Stimulated activated CD4-positive, alpha-beta T cell treated with anti-CD3 and anti-CD28 coated beads, Interleukin-1b, Interleukin-23, amount 100 ng/mL, for 1 hour (primary cell): ENCODE measurements at places on chromosomes 16 and 17.
A peak's percentile ranks its signal among the peaks of the same experiment; 100 is the strongest.

- DNase-seq, result no peak
Measured at GRCh38 chr16:63702981-63703590, 1418.8 kb downstream of the CDH11 start.

DNA sequence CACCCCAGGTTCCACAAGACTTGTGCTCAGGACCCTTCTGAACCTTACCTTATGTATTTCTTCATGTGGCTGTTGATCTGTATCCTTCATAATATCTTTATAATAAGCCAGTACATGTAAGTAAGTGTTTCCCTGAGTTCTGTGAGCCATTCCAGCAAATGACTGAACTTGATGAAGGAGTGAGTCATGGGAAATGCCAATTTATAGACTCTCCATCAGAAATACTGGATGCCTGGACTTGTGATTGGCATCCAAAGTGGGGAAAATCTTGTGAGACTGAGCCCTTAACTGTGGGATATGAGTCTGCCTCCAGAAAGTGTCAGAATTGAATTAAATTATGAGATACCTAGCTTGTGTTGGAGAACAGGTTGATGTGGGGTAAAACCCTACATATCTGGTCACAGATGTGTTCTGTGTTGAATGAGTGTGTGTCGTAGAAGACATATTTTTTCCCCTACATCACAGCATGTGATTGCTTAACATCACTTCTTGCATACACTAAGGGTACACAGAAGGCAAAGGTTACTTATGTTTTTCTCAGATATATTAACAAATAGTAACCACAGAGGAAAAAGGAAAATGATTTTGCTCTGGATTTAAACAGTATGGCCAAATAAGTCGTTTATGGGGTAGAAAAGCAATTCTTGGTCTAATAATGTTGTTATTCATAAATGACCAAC, 70.2 kb upstream of the NETO2 start:
- DNase-seq, result no peak

DNA sequence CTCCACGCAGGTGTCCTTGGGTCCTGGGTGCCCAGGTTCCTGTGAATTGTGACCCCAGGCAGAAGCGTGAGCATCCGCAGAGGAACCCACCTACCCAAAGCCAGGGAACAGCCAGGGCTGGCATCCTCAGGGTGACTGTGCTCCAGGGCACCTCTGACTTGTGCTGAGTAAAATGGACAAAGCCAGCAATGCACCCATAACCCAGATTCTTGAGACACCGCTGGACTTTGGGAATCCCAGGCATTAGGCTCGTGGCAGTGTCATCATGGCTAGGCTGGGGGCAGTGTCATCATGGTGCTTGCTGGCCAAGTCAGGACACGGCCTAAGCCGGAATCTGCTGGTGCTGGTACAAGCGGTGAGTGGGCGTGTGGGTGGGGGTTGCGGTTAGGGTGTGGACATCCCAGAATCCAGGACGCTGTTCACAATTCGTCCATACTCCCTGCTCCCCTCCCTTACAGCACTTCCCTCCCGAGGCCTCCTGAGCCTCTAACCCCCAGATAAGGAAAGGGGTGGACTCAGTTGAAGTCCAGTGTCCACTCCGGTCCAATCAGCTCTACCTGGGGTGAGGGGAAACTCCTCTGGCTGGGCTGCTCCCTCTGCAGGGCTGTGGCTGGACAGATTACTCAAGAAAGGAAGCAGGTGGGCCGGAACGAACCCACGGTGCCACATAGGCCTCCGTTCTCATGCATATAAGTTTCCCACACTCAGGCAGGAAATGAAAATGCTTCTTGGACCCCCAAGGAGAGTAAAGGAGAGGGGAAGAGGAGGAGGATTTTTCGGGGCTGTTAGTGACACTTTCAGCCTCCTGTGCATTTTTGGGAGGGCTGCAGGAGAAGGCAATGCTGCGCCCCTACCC, 138.9 kb downstream of the SEC14L1 start:
- DNase-seq, result no peak

GRCh38 chr17:21201298-21201595, 12.7 kb downstream of the TMEM11 start:
- no peak for DNase-seq

- no peak for DNase-seq
Measured at GRCh38 chr17:50192618-50193291, 8.7 kb downstream of the COL1A1 start.

GRCh38 chr17:66191593-66192377, at the start of gene CEP112:
CEP112 (minus strand) TSS chr17:66192133.
- peak; percentile 81 for DNase-seq

DNA sequence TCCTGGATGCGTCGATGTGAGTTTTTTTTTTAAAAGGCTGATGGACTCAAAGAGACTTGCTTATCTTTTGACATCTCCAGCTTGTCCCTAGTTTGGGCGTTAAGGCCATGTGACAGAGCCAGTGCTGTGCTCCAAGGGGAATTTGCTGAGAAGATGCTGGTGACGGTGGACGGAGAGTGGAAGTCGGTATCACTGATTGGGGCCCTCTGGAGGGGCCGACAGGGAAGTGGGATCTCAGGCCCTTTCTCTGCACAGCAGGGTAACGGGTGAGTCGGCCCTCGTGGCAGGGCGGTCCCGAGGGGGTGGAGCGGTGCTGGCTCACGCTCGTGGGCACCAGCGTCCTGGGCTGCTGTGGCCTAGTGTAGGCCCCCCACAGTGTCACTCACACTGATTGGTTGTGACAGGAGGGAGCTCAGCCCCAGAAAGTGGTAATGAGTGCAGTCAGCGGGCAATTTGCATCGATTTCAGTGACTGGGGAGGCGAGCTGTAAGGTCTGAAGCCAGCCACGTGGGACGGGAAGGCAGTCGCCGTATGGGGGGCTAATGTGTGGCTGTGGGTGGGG, 91.3 kb downstream of the TBC1D16 start:
- no peak for DNase-seq

- DNase-seq, result no peak
Measured at GRCh38 chr17:30380643-30381339, 2.1 kb downstream of the CPD start.

GRCh38 chr16:56382459-56382858, 42.9 kb downstream of the AMFR start:
- DNase-seq, result no peak

GRCh38 chr16:17852977-17853702, 382.4 kb upstream of the XYLT1 start:
- no peak for DNase-seq

DNA sequence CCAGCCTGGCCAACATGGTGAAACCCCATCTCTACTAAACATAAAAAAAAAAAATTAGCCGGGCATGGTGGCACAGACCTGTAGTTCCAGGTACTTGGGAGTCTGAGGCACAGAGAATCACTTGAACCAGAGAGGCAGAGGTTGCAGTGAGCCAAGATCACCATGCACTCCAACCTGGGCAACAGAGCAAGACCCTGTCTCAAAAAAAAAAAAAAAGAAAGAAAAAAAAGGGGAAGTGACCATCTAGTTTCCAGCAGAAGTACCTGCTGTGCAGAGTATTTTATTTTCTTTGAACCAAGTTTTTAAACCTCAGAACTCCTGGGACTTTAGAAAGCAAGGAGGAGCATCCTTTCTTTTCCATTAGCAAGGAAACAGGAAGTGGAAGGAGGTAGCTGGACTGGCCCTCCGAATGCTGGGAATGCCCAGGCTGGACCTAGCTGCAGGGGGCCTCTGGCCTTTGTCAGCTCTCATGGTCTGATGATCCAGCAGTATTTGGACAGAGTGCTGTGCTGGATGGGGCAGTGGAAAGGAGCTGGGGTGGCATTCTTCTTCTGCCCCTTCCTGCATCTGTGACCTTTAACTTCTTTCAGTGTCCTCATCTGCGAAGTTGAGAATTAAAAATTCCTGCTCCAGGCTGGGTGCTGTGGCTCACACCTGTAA, 6.6 kb downstream of the GID4 start:
- no peak for DNase-seq

- no peak for DNase-seq
Measured at GRCh38 chr16:12417030-12417814, 386.5 kb downstream of the CPPED1 start.

GRCh38 chr16:12293017-12293618, 316.6 kb downstream of the SNX29 start:
- no peak for DNase-seq

DNA sequence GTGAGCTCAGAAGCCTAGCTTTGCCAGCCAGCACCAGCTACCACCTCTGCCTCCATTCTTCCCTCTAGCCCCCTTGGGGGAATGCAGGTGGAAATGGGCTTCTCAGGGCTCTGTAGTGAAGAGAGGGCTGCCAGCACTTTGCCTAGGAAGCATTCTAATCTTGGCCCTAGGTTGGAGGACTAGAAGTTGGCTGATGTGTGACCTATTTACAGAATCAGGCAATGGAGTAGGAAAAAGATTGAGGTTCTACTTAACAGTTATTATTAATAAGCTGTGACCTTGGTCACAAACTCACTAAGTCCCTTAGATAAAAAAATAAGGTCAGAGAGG, 19.9 kb downstream of the DHX38 start:
- DNase-seq, result no peak

DNA sequence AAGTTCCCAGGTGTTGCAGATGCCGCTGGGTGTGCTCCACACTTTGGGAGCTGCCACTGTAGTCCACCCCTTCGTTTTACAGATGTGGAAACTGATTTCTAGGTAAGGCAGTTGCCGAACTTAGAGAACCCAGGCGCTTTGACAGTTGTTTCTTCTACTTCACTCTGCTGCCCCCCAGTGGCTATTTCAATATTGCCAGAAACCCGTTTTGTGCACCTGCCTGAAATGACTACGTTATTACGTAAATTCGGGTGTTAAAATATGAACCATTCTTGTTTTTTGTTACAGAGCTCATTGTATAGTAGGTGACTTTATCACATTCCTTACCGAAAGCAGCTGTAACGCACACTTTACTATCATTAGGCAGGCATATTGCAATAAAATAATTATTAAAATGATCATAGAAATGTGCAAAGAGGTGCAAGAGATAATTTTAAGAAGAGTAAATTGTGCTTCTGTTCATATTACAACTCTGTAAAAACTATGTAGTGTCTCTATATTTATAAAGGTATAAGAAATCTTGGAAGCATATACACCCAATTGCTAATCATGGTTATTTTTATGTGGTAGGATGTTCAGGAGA, 44.9 kb downstream of the OTOA start:
- peak; percentile 74 for DNase-seq

DNA sequence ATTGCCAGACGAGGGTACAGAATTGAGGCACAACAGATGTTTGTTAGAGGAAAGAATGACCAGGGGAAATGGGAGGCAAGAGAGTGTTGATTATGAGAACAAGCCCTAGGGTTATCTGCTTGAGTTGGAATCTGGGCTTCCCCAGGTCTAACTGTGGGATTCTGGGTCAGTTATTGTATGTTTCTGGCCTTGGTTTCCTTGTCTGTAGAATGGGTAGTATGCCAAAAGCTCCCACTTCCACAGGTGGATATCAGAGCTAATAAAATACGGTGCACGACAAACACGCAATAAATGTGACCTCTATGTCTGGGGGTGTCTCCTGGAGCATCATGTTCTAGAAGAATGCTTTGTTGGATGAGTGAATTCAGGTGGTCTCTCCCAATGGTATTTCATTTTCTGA, 517 bp downstream of the TMC5 start:
- no peak for DNase-seq

- DNase-seq, result no peak
Measured at GRCh38 chr16:20868890-20869289, 31.3 kb downstream of the DCUN1D3 start.

DNA sequence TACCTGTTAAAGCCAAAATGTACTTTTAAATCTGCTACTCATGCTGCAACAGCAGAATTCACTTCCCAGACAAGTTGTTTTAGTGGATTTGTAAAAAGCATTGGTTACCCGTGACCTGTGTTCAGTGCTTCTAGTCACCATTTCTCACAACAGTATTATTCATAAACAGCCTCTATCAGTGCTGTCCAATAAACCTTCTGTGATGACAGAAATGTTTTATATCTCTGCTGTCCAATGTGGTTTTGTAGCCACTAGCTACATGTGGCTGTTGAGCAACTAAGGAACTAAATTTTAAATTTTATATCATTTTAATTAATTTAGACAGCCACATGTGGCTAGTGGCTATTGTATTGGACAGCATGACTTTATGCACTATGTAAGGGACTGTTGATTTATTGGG, 12.6 kb downstream of the MAP3K3 start:
- no peak for DNase-seq

DNA sequence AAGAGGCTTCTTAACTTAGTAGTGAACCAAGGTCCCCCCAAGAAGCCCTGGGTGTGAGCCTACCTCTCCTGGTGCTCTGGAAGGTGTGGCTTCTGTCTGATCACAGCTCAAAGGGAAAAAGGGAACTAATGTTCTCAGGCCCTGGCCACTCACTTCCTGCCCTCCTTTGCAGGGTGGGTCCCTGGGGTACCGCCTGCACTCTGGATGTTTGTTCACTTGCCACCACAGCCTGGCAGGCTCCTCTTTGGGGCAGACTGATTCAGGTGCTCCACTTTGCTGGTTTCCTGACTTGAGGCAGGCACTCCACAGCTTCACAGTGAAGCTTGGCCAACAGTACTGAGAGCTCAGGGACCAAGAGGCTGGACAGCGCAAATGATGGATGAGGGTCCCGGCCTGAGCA, 5.9 kb upstream of the MYO15A start:
- no peak for DNase-seq

DNA sequence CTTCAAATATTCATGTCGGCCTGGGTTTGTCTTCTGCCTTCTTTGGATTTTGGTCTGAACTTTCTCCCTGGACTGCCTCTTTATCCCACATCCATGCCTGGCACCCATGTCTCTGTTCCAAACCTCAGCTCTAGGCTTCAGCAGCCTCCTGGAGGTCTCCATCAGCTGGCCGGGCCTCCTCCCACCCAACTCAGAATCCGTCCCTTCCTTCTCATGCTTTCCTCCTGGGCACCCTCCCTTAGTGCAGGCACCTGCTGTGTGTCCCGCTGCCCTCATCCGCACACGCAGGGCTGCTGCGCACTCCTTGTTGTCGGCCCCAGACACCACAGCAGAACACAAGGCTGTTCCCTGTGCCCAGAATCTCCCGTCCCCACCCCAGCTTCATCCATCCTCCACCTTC, 14.0 kb downstream of the LDHD start:
- DNase-seq, result no peak

DNA sequence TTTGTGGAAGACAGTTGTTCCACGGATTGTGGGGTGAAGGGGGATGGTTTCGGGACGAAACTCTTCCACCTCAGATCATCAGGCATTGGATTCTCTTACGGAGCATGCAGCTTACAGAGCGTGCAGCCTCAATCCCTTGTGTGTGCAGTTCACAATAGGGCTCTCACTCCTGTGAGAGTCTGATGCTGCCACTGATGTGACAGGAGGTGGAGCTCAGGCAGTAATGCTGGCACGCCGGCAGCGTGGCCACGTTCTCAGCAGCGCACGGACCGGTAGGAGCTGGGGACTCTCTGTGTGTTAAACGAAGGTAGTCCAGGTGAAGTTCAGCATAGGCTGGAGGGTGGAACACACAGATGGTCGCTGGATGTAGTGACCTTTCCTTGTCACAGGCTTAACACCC, 37.8 kb downstream of the SEC14L1 start:
- no peak for DNase-seq

DNA sequence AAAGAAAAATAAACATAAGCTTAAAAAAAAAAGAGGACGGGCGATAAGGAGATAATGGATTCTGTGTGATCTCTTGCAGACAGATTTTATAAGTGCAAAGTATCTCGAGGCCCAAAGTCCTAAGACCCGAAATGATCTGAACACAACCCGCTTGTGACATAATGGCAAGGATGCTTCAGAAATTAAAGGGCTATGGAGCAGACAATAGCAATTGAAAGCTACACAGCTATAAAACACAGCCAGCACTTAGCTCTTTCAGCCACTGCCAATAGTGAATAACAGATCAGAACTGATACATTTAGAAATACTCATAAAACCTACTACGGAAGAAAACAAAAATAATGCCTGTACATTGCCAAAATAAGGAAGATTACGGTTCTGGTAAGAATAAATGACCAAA, 117.5 kb downstream of the ZFHX3 start:
- DNase-seq, result no peak

- DNase-seq, result no peak
Measured at GRCh38 chr16:8964462-8964861, 756 bp upstream of the USP7 start.
